ENCODE measurements at places on chromosomes 13 and 19. TPM values are rescaled to one million over a fixed set of nuclear protein-coding genes. Genes with fewer than 3 reads are reported as not detected.
A peak's percentile ranks its signal among the peaks of the same experiment; 100 is the strongest.

The ZNF490 gene
- 8.2 TPM for total RNA-seq

The CYP4F2 gene
- total RNA-seq: not detected

- DNase-seq: no peak
- no peak overlapping the region for H3K4me3 ChIP-seq
- H3K27me3 ChIP-seq: no peaks in the 10 kb centered on the region
- no peaks in the 10 kb centered on the region for H3K36me3 ChIP-seq
Measured at GRCh38 chr19:3672993-3673392, 27.3 kb downstream of the PIP5K1C start.

The MRPL4 gene
- 60.3 TPM for total RNA-seq

DNA sequence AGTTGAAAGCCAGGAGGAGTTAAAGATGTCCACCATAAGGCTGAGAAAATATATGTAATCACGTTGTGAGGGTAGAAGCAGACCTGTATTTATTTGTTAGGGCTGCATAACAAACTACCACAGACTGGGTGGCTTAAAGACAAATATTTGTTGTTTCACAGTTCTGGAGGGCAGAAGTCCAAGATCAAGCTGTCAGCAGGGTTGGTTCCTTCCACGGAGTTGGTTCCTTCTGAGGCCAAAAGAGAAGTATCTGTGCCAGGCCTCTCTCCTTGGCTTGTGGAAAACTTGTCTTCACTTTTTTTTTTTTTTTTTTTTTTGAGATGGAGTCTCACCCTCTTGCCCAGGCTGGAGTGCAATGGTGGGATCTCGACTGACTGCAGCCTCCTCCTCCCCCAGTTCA is 73.7 kb upstream of the SLAIN1 start:
- H3K4me3 ChIP-seq: no peak overlapping the region
- no peak overlapping the region for H3K27ac ChIP-seq
- DNase-seq: no peak
- H3K36me3 ChIP-seq: no peaks in the 10 kb centered on the region
- H3K4me1 ChIP-seq: no peaks in the 10 kb centered on the region

The GARIN5A gene
- not detected for total RNA-seq

DNA sequence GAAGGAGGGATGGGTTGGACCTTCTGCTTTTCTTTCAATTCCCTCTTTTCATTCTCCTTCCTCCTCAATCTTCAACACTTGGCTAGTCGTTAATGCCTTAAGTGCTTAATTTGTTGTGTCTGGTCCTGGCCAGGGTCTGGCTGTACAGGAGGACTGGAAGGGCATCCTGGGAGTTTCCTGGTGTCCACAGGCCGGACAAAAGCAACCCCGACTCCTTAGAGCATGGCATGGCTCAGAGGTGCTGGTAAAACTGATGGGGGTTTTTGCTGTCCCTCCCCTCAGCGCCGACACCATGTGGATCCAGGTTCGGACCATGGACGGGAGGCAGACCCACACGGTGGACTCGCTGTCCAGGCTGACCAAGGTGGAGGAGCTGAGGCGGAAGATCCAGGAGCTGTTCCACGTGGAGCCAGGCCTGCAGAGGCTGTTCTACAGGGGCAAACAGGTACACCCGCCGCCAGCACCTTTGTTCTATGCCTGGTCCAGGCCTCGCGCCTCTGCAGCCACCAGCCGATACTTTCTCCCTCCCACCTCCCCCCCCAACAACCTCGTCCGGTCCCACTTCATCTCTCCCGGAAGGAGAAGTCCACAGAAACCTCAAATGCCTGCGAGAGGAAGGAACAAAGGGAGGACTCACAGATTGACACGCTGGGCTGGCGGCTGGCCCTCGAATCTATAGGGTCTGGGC is 1.4 kb downstream of the UHRF1 start:
- H3K27ac ChIP-seq: peak overlapping the region; percentile 95
- peaks cover 4% of the 10 kb centered on the region for H3K36me3 ChIP-seq
- peak overlapping the region; percentile 69 for H3K4me3 ChIP-seq
- peak; percentile 76 for DNase-seq
- peaks cover 48% of the 10 kb centered on the region for H3K4me1 ChIP-seq

DNA sequence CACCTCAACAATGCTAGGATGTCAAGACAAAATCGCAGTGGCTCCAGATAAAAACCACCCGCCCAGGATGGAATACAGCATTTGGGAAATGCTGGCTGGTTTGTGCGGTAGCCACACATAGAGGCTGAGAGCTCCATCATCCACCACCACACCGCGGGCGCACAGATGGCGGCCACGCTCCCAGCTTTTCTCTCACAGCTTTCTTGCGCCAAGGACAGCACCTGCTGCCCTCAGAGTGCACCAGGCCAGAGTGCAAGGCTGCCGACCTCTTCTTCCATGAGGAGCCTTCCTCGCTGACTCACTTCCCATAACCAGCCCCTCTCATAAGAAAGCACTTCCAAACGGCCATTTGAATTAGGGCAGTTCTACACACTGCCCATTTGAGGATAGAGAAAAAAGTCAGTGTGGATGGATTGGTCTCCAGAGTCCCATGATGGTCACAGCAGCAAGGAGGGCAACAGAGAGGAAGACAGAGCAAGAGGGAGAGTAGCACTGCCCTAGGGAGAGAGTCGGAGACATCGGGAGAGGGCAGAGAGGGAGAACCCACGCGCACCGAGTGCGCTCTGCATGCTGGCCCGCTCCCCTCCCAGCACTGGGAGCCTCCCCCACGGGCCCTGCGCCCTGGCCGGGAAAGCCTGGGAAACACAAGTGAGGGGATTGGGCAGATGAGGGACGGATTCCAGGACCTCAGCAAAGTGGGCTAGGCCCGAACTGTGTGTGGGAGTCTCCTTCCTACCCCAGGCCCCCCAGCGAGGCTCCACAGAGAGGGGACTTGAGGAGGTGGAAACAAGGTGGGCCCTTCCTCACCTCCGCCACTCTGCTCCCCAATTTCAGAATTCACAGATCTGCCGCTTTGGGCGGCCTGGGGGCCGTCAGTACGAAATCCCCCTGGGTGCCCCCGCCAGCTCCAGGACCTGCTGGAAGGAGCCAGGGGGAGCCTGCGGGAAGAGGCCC is 156.9 kb downstream of the USP12 start:
- peaks cover 9% of the 10 kb centered on the region for H3K4me1 ChIP-seq
- H3K27ac ChIP-seq: no peak overlapping the region
- H3K27me3 ChIP-seq: no peaks in the 10 kb centered on the region
- H3K4me3 ChIP-seq: no peak overlapping the region
- DNase-seq: no peak
- no peaks in the 10 kb centered on the region for H3K36me3 ChIP-seq

The CD79A gene
- 0.41 TPM for total RNA-seq

- no peak for DNase-seq
- H3K4me3 ChIP-seq: no peak overlapping the region
- H3K36me3 ChIP-seq: no peaks in the 10 kb centered on the region
- H3K27ac ChIP-seq: no peak overlapping the region
- no peaks in the 10 kb centered on the region for H3K4me1 ChIP-seq
- no peaks in the 10 kb centered on the region for H3K27me3 ChIP-seq
Measured at GRCh38 chr13:46861959-46862358, 34.9 kb downstream of the HTR2A start.

- H3K4me1 ChIP-seq: peaks cover 7% of the 10 kb centered on the region
- no peak overlapping the region for H3K27ac ChIP-seq
- no peak for DNase-seq
- H3K36me3 ChIP-seq: no peaks in the 10 kb centered on the region
Measured at GRCh38 chr13:94966422-94966955, 254.1 kb upstream of the SOX21 start.

DNA sequence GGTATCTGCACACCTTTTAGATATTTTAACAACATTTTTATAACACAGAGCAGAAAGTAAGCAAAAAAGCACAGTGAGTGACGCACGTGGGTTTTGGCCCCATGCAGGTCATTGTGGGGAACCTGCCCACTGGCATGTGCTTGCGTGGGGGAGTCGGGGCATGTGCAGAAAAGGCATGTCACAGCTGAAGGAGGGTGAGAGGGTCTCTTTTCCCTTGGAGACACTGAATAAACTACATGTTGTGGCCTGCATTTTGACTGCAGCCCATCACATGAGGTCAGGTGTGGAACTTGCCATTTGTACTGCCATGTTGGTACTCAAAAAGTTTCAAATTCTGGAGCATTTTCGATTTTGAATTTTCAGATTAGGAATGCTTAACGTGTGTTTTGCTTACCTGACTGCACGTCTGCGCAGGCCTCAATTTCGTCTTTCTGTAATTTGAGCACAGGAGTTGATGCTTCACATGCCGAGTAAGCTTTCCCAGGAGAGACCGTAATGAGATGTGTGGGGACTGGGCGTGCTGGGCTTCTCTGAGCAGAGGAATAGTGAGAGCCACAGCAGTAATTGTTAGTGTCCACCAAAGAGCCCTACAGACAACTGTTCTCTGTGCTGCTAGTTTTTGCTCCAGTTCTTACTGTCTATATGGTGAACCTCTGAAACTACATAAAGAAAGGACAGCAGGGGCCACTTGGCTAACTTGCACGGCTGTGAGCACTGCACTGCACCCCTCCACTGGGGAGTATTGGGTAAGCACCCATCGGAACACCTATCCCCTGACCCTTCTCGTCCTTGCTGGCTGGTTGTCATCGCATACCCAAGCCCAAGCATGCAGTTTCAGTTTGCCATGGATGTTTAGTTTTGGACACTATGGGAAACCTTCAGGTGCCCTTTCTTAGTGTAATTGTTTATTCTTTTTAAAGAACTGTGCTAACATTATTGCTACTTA is 72.9 kb upstream of the GPR183 start:
- H3K4me1 ChIP-seq: no peaks in the 10 kb centered on the region
- no peak overlapping the region for H3K27ac ChIP-seq
- no peak overlapping the region for H3K4me3 ChIP-seq
- no peak for DNase-seq

The SLC7A9 gene
- total RNA-seq: 0.45 TPM

The PSG11 gene
- total RNA-seq: 0.43 TPM

Data from astrocyte (in vitro differentiated cells and primary cell).